ENCODE measurements at places on chromosomes 4 and X. TPM values are rescaled to one million over a fixed set of nuclear protein-coding genes. Genes with fewer than 3 reads are reported as not detected.

The TRIM2 gene
- not detected for total RNA-seq

The DGKK gene
- total RNA-seq, result 9.7 TPM

The CCKAR gene
- total RNA-seq, result not detected

The GNRHR gene
- not detected for total RNA-seq

The PIN4 gene
- 5.6 TPM for total RNA-seq

The MAP7D2 gene
- 1.5 TPM for total RNA-seq

The SPANXN4 gene
- not detected for total RNA-seq

The USP9X gene
- 76.3 TPM for total RNA-seq

The BEND4 gene
- total RNA-seq, result 0.43 TPM

The CYSLTR1 gene
- 12.4 TPM for total RNA-seq

The INPP4B gene
- total RNA-seq, result 4.5 TPM

The ARHGAP24 gene
- 1.7 TPM for total RNA-seq

The SLC6A14 gene
- total RNA-seq, result not detected

The RBM46 gene
- not detected for total RNA-seq

The GLUD2 gene
- not detected for total RNA-seq

The SLC9B2 gene
- total RNA-seq, result 17.9 TPM

The PNMA6A gene
- not detected for total RNA-seq

The FUNDC1 gene
- total RNA-seq, result 6.1 TPM

The HHIP gene
- not detected for total RNA-seq

The KDR gene
- not detected for total RNA-seq

The FAM47E gene
- not detected for total RNA-seq

The TMSB15A gene
- not detected for total RNA-seq

The GLOD5 gene
- total RNA-seq, result not detected
